ENCODE measurements at places on chromosomes 2 and 18.

GRCh38 chr2:33215299-33215698, 261.1 kb upstream of the RASGRP3 start:
- no peak for DNase-seq

- no peak for DNase-seq
These were observed 39.2 kb downstream of the IL1R2 start for GRCh38 chr2:102030855-102031527.

GRCh38 chr2:76826691-76827090, 695.5 kb downstream of the LRRTM4 start:
- DNase-seq = no peak

DNA sequence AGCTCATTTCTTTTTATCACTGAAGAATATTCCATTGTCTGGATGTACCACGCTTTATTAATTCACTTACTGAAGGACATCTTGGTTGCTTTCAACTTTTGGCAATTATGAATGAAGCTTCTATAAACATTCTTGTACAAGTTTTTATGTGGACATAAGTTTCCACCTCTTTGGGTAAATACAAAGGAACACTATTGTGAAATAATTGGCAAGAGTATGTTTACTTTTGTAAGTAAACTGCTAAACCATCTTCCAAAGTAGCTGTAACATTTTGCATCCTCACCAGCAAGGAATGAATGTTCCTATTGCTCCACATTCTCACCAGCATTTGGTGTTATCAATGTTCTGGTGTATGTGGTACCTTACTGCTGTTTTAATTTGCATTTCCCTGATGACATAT, 15.8 kb upstream of the VWC2L start:
- no peak for DNase-seq

GRCh38 chr2:33342171-33342570, 134.3 kb upstream of the RASGRP3 start:
- no peak for DNase-seq

Measured in CD8-positive, alpha-beta memory T cell (primary cell).